Fibroblast of gingiva (primary cell): ENCODE measurements at places on chromosomes 12 and 14.

- no peak for DNase-seq
Measured at GRCh38 chr14:105901226-105901625, 374.8 kb downstream of the TMEM121 start.

GRCh38 chr12:26767865-26768264, 65.1 kb downstream of the ITPR2 start:
- DNase-seq, result no peak

GRCh38 chr12:19437996-19438395, 1.3 kb upstream of the AEBP2 start:
- no peak for DNase-seq

DNA sequence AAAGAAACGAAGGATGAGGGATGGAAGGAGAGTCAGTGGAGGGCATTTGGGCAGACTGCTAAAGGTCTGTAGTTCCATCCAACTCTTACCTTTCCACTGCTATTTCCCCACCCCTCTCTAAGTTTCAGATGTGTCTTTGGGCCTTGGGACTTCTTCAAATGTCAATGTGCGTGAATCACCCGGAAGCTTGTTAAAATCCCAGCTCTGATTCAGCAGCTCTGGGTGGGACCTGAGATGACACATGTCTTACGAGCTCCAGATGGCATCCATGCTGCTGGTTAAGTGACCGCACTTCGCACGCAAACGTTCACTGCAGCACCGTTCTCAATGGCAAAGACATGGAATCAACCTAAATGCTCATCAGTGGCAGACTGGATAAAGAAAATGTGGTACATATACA, 309.9 kb downstream of the VRK1 start:
- DNase-seq, result no peak

GRCh38 chr12:101924618-101925017, 47.2 kb downstream of the DRAM1 start:
- peak; percentile 52 for DNase-seq

GRCh38 chr14:103084021-103084919, at the start of gene LBHD2:
LBHD2 (plus strand) TSS chr14:103084210; CDS start chr14:103086013, 1,803 bp downstream.
- no peak for DNase-seq

DNA sequence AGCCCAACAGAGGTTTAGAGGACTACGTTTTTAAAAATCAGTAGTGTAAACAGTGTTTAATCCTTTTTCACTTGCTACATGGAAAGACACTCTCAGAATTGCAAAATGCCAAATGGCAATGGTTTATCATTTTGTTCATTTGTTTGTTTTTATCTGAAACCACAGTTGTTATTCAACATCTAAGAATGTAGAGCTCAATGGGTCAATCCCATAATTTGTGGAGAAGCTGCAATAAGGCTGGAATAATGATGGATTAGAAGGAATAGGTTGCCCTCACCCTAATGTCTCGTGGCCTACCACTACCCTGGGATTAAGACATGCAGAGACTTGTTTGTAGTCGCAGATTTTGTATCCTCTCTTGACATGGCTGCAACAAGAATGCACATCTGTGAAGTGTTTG, 115.7 kb downstream of the LLPH start:
- DNase-seq, result peak; percentile 65

- DNase-seq, result no peak
Measured at GRCh38 chr12:106747973-106748436, 26.5 kb upstream of the RIC8B start.

- DNase-seq, result peak; percentile 21
Measured at GRCh38 chr12:10623131-10623530, 9.7 kb upstream of the MAGOHB start.

DNA sequence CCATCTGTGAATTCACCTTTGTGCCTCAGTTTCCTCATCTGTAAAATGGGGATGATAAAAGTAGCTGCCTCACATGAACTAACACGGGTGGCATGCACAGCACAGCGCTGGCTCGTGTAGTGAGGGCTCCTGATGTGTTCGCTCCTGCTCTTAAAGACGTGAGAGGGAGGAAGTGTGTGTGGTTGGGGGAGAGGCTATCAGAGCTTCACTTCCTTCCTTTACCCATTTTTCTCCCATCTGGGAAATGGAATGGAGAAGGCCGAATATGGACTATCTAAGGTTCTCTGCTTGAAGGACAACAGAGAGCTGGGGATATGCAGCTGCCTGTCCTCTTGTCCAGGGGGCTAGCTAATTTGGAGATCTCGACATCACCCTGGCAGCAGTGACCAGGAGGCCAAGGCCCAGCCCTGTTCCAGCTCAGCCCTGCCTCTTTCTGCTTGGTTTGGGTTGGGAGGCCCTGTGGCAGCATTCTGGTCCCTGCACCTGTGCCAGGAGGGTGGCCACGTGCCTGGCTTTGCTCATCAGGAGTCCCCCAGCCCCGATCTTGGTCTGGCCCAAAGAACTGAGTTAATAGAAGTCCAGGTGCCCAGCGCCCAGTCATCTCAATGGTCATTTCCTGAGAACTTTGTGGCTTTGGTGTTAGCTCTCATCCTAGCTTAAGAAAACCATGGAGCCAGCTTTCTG, 44.5 kb upstream of the ESRRB start:
- no peak for DNase-seq

GRCh38 chr14:69079188-69079742, 73.7 kb downstream of the DCAF5 start:
- DNase-seq, result peak; percentile 57

DNA sequence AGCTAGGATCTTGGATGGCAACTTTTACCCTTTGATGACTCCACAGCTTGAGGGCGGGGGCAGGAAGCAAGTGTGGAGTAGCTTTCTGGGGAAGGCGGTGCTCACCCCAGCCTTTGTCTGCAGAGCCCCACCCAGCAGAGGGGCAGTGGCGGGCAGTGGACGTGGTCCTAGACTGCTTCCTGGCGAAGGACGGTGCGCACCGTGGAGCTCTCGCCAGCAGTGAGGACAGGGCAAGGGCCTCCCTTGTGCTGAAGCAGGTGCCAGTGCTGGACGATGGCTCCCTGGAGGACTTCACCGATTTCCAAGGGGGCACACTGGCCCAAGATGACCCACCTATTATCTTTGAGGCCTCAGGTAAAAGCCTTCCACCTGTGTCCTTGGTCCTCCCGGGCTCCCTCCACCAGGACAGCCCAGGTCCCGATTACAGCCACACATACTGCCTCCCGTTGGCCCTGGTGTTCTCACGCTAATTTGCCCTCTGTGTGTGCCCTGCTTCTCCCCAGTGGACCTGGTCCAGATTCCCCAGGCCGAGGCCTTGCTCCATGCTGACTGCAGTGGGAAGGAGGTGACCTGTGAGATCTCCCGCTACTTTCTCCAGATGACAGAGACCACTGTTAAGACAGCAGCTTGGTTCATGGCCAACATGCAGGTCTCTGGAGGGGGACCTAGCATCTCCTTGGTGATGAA, 1.2 kb downstream of the TAPBPL start:
- DNase-seq, result no peak

DNA sequence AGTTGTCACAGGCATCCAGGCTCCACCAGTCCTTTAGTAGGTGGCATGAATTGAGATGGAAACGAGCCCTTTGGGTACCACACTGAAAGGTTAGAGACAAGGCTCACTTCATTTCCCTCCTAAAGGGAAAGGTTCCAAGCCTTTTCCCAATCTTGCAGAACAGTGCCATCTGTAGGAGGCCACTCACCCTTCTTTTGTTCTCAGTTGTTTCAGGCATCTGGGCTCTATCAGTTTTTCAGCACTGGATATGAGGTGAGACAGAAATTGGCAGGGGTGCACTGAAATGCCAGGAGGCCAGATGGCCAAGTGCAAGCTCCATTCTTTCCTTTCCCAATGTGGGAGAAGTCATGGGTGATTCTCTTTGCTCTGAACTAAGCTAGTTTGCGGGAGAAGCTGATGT, 15.2 kb downstream of the FBXO33 start:
- peak; percentile 48 for DNase-seq

GRCh38 chr12:3137268-3137781, 60.1 kb downstream of the TSPAN9 start:
- peak; percentile 34 for DNase-seq

DNA sequence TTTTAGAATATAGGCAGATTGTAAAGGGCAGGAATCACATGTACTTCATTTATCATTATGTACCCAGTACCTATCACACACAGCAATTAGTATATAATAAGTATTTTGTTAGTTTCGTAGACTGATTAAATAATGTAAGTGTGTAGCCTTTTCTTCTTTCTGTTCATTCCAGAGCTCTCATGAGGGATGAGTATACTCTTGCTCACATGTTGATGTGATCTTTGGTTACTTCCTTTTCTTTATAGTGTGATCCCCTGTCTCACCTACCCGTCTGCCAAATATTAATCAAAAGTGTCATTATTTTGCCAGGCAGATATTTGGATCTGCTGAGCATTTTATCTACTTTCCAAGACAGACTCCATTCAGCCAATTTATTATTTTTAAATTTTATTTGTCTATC, 156.1 kb downstream of the PCNX1 start:
- DNase-seq, result no peak
